ENCODE measurements at places on chromosomes 6 and 20. TPM values are rescaled to one million over a fixed set of nuclear protein-coding genes. Genes with fewer than 3 reads are reported as not detected.

GRCh38 chr6:34284563-34285447 lies 36.0 kb upstream of the SMIM29 start:
- DNase-seq, result peak; percentile 40
- H3K36me3 ChIP-seq, result peaks cover 2% of the 10 kb centered on the region
- H3K27me3 ChIP-seq, result no peaks in the 10 kb centered on the region
- peaks cover 8% of the 10 kb centered on the region for H3K4me1 ChIP-seq

DNA sequence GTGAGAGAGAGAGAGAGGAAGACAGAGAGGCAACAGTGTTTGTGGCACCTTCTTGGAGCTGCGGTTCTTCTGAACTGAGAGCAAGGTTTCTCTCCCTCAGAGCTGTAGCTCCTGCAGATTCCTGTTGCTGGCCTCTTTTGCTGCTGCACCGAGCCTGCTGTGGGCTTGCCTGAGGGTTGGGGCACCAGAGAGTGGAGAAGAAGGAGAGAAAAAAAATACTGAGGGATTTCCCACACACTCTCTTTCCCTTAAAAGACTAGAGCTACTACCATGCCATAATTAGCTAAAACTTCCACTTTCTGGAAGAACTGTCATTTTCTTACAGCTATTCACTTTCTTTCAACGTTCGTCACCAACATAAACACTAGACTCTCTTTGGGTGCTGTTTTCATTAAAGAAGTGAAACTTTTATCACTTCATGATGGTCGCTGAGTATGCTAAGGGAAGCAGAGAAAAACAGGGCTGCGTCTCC lies 18.2 kb upstream of the ECI2 start:
- H3K27ac ChIP-seq, result no peak overlapping the region
- no peaks in the 10 kb centered on the region for H3K36me3 ChIP-seq
- no peaks in the 10 kb centered on the region for H3K4me1 ChIP-seq
- DNase-seq, result no peak
- H3K4me3 ChIP-seq, result no peak overlapping the region

- H3K4me3 ChIP-seq, result no peak overlapping the region
- no peak for DNase-seq
- H3K27me3 ChIP-seq, result no peaks in the 10 kb centered on the region
- H3K27ac ChIP-seq, result no peak overlapping the region
- H3K4me1 ChIP-seq, result peaks cover 4% of the 10 kb centered on the region
These were observed 264.2 kb downstream of the THBS2 start for GRCh38 chr6:168989421-168989820.

The GTSF1L gene
- not detected for polyA plus RNA-seq

The CDKN1A gene
- 52.2 TPM for polyA plus RNA-seq

GRCh38 chr6:85996034-85996375 lies 353.3 kb upstream of the SYNCRIP start:
- no peak for DNase-seq
- no peak overlapping the region for H3K4me3 ChIP-seq
- H3K4me1 ChIP-seq, result no peaks in the 10 kb centered on the region
- H3K27me3 ChIP-seq, result no peaks in the 10 kb centered on the region
- no peak overlapping the region for H3K27ac ChIP-seq
- no peaks in the 10 kb centered on the region for H3K36me3 ChIP-seq

GRCh38 chr6:122042380-122042779 lies 357.1 kb upstream of the HSF2 start:
- no peak for DNase-seq
- H3K4me3 ChIP-seq, result no peak overlapping the region
- peak overlapping the region; percentile 41 for H3K27ac ChIP-seq
- no peaks in the 10 kb centered on the region for H3K4me1 ChIP-seq
- H3K27me3 ChIP-seq, result no peaks in the 10 kb centered on the region

The PTCRA gene
- 4.6 TPM for polyA plus RNA-seq
